Hematopoietic multipotent progenitor cell treated with erythropoietin and hydrocortisone succinate and interleukin-3 and kit ligand, for 17 days (in vitro differentiated cells): ENCODE measurements at places on chromosomes 4 and X.

DNA sequence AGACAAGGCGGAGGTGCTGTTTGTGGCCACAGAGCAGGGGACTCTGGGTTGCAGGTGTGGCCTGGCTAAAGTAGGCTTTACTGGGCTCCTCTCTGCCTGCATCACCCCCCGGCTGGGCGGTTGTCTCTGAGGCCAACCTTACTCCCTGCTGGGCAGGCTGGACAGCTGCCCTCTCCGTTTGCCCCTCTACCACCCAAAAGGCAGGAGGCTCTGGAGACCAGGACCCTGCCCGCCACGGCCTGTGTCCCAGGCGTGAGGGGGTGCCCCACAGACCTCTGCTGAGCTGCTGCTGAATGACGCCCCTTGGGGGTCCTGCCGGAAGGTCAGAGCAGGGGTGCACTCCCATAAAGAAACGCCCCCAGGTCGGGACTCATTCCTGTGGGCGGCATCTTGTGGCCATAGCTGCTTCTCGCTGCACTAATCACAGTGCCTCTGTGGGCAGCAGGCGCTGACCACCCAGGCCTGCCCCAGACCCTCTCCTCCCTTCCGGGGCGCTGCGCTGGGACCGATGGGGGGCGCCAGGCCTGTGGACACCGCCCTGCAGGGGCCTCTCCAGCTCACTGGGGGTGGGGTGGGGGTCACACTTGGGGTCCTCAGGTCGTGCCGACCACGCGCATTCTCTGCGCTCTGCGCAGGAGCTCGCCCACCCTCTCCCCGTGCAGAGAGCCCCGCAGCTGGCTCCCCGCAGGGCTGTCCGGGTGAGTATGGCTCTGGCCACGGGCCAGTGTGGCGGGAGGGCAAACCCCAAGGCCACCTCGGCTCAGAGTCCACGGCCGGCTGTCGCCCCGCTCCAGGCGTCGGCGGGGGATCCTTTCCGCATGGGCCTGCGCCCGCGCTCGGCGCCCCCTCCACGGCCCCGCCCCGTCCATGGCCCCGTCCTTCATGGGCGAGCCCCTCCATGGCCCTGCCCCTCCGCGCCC is 920 bp downstream of the HTT-AS start:
- no peak for DNase-seq

GRCh38 chrX:15834827-15835595 is 19.6 kb downstream of the AP1S2 start:
- DNase-seq, result no peak

DNA sequence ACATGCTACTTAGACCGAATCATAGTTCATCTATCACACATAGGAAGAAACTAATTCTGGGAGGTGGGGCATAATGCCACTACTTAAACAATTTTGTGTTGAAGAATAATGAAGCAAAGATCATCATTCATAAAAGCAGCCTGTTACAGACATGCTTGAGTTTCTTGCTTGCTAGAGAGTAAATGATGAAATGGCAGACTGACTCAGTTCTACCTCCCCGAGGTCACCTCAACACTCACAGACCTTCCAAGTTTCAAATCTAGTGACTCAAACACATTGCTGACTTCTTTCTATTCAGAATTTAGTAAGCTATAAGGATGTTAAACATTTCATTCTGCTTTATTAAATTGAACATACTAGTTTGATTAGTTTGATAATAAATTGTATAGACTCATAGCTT is 636.5 kb upstream of the FRG1 start:
- DNase-seq, result no peak

DNA sequence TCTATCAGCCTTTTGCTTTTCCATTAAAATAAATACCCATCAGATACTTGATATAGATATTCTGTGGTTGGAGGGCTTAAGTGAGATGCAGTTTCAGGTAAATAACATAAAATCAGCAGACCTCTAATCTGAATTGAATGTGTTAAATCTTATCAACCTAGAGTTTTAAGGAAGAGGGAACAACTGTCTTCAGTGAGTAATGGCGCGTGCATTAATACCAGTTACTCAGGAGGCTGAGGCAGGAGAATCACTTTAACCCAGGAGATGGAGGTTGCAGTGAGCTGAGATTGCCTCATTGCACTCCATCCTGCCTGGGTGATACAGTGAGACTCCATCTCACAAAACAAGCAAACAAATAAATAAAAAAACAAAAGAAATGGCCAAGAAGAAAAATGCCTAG is 54.3 kb downstream of the FAT4 start:
- no peak for DNase-seq

DNA sequence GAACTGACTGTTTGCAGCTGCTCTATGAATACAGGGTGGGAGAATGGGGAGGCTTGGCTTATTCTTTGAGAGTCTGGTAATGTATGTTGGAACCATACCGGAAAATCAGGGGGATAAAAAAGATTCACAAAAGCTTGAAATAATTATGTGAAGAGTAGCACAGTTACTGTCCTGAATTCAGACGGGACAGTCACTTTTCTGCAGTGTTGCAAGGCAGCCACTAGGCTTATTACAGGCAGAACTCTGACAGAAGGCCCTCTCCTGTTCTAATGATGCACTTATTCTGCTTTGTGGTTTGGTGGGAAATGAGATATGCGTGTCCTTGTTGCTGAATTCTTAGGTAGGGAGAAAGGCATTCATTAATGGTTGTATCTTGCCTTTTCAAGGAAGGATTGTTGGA is 37.2 kb downstream of the GUCY1B1 start:
- DNase-seq, result no peak

- no peak for DNase-seq
These were observed 9.6 kb downstream of the ODAPH start for GRCh38 chr4:75565481-75565880.

GRCh38 chr4:56844802-56845580 is 23.5 kb upstream of the SPINK2 start:
- no peak for DNase-seq

- DNase-seq, result no peak
These were observed 4.0 kb downstream of the HNRNPH2 start for GRCh38 chrX:101411984-101412383.

DNA sequence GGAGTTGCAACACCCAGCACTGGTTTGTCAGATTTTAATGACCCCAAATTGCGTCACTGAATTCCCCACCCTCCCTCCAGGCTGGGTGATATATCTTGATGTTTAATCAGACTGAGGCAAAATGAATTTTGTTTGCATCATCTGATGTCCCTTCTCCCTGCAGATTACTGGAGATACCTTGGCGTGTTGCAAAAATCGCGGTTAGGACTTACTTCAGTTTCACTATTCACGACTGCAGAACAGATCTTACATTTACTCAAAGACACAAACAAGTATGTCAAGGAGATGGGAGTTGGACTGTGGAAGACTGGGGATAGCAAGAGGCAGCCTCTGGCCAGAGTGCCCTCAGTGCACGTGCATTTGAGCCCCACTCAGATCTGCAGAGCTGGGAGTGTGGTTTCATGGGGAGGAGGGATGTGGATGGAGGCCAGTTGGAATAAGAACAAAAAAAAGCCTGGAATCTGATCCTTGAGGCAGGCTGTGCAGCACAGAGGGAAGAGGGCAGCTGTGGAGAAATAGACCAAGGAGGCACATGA is 92.2 kb upstream of the MTM1 start:
- DNase-seq, result no peak

GRCh38 chr4:158295053-158295452 is 84.8 kb downstream of the TMEM144 start:
- no peak for DNase-seq

DNA sequence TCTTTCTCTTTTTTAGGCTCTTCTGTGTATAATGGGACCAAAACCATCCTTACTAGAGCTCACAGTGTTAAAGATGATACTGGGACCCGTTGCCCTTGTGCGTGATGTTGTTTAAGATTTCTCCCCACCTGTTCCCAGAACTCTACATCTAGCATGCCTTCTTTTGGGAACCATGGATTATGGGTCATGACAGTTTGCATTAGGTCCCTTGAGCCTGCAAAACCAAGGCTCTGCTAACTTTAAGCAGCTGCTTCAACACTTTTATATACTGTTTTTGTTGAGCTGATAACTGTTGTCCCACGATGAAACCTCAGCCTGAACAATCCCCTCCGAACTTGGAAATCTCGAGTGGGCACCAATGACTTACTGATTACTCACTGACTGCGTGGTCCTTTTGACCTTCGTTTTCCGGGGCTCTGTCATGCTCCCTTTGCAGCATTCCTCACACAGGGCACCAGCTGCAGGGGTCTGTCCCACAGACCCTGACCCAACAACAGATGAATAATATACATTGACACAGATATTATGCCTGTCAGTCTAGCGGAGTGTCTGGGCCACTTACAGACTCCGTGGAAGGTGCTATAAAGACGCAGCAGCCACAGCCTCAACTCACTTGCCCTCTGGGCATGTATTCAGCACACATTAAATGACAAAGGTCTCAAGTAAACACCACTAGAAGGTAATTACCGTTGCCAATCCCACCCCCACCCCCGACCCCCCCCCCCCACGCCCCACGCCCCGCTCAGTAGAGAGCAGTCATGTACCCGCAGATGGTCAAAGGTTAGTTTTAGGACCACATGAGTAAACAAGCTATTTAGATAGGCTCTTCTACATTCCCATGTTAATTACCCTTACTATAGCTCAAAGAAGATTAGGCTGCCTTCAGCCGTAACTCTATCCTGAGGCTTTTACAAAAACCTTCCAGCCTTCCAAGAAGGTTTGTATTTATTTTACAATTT is 162.0 kb upstream of the WDFY3 start:
- no peak for DNase-seq
